ENCODE measurements at places on chromosomes 16 and 17. TPM values are rescaled to one million over a fixed set of nuclear protein-coding genes. Genes with fewer than 3 reads are reported as not detected.

- DNase-seq = no peak
These were observed 150.0 kb upstream of the PSMD7 start for GRCh38 chr16:74146643-74147042.

GRCh38 chr16:15041271-15042004 is 14.4 kb downstream of the NTAN1 start:
- DNase-seq = peak; percentile 57

GRCh38 chr17:58052945-58053715 is 30.1 kb upstream of the DYNLL2 start:
- no peak for DNase-seq

- peak; percentile 8 for DNase-seq
These were observed 2.4 kb downstream of the DOK4 start for GRCh38 chr16:57483725-57484514.

DNA sequence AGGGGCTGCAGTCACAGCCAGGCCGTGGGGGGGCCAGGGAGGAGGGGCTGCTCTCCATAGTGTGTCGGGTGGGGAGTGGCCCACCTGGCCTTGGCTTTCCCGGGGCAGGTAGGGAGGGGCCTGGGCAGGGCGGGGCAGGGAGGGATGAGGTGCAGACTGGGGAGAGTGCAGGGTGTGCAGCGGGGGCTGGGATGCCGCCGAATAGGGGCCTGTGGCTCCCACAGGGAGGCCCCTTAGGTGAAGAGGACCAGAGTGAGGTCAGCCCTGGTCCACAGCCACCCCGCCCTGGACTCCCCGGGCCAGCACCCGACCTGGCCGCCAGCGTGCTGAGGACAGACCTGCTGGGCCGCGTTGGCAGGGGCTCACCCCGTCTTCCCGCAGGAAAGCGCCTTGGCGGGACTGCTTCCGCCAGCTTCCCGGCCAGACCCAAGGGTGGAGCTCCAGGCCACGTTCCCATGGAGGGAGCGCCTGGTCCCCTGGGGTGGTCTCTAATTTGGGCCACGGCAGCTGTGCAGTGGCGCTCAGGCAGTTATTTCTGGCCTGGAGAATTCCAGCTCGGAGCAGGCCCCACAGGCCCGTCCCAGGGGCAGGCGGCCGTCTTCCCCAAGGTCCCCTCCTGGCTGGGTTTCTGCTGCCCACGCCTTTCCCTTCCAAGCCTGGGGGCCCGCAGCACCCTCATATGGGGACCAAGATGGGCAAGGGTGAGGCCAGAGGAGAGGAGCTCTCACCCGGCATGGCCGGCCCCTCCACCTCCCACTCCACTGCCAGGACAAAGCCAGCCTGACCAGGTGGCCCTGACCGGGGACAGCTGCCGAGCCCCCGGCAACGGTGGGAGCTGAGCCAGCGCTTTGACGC is 27.9 kb downstream of the CACNA1H start:
- peak; percentile 52 for DNase-seq

- no peak for DNase-seq
These were observed 50.2 kb downstream of the CDK5R1 start for GRCh38 chr17:32536736-32537643.

- no peak for DNase-seq
These were observed 104.4 kb downstream of the MYO1D start for GRCh38 chr17:32772453-32773025.

RND2 gene
- total RNA-seq = 0.88 TPM

LITAFD gene
- not detected for total RNA-seq

MCRIP1 gene
- total RNA-seq = 66.7 TPM

EME1 gene
- total RNA-seq = not detected

Measured in uterus (tissue), 4 donors.